Fibroblast of lung (primary cell): ENCODE measurements at places on chromosomes 12 and 14. TPM values are rescaled to one million over a fixed set of nuclear protein-coding genes. Genes with fewer than 3 reads are reported as not detected.
A peak's percentile ranks its signal among the peaks of the same experiment; 100 is the strongest.

- DNase-seq = no peak
These were observed 180.0 kb upstream of the C14orf180 start for GRCh38 chr14:104399432-104400155.

GRCh38 chr14:104886690-104887622 is 21.9 kb downstream of the CEP170B start:
- no peak for DNase-seq

GRCh38 chr12:116261525-116262100 is 15.9 kb downstream of the MED13L start:
- no peak for DNase-seq

Gene RNASE7
- total RNA-seq = not detected in 2 replicates

- no peak for DNase-seq
These were observed 1.5 kb downstream of the KLC1 start for GRCh38 chr14:103630364-103631108.

Gene NRL
- 0.77 and 0.99 TPM in 2 replicates for total RNA-seq

- peak; percentile 47 for DNase-seq
These were observed 48.8 kb upstream of the PAPLN start for GRCh38 chr14:73188501-73188911.

DNA sequence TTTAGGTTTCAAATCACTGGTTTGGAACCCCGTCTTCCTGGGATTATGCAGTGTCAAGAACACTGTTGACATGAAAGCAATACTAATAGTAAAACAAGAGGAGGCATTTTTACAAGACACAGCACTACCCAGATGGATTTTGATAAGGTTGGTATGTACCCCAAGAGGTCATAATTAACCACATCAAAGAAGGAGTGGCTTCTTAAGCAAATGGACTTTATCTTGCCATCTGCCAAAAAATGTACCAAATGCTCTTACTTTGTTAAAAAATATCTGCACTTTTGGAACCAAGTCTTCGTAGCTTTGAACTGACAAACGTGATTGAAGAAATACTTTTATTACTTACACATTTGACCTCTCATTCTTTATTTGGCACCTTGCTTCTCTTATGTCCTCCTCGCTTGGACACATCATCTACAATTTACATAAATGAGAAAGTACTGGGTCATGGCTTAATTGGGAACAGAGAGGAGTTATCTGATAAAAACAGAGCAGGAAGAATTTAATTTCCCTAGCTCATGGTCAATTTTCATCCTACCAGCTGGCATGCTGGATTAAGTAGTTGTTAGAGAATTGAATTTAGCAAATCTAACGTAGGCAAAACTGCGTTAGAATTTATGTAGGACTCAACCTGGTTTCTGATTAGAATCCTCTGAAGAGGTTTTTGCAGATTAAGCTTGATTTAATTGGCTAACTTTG is 54.5 kb upstream of the PRICKLE1 start:
- DNase-seq = no peak

Gene TCL1B
- total RNA-seq = not detected in 2 replicates

- no peak for DNase-seq
These were observed 174.2 kb upstream of the PARP11 start for GRCh38 chr12:4047421-4047820.

Gene FGF6
- not detected in 2 replicates for total RNA-seq

Gene RPGRIP1
- total RNA-seq = under 0.01 TPM in 1 of 2 replicates, not detected in the other

Gene FBXO33
- 16.3 and 18.5 TPM in 2 replicates for total RNA-seq

DNA sequence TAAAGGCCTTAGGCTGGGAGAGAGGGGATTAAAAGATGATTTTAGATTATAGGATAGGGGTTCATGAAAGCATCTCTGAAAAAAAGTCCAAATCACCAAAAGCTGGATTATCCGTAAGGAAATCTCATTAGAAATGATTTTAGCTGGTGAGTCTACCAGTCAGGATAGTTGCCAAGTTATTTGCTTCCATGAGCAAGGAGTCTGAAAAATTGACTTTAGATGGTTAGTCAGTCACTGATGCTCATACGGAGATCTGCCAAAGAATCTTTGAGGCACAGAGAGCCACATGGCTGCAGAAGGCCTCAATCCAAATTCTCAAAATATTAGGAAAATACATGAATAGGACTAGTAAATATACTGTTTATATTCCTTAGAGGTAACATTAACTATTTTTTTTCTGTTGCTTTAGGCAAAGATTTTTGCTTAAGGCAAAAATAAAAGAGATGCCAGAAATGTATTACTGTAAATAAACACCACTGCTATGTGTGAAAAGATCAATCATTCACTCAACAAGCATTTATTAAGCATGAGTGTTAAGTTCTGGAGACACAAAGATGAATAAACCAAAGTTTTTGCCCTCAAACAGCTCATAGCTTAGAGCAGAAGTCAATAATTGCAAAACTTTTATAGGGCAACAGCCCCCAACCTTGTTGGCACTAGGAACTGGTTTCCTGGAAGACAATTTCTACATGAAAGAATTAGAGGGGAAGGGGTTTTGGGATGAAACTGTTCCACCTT is 105.2 kb downstream of the BBS10 start:
- peak; percentile 74 for DNase-seq

DNA sequence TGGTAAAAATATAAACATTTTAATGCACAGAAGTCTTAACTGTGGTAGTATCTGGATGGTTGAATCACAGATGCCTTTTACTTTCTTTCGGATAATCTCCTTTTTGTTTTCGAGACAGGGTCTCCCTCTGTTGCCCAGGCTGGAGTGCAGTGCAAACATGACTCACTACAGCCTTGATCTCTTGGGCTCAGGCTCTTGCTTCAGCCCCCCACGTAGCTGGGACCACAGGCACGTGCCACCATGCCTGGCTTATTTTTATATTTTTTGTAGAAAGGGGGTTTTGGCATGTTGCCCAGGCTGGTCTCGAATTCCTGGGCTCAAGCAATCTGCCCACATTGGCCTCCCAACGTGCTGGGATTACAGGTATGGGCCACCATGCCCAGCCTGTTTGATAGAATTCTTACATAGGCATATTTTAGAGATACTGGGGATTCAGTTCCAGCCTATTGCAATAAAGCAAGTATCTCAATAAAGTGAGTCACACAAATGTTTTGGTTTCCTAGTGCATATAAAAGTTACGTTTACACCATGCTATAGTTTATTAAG is 99.2 kb downstream of the SNAPC1 start:
- no peak for DNase-seq

GRCh38 chr14:20857630-20858261 is 33.4 kb upstream of the RNASE3 start:
- DNase-seq = peak; percentile 27

Gene ZNF84
- total RNA-seq = 25.4 and 27.2 TPM in 2 replicates

GRCh38 chr12:12717586-12718380 is 615 bp downstream of the CDKN1B start:
- DNase-seq = peak; percentile 11

Gene RNASE1
- not detected in 2 replicates for total RNA-seq

Gene VWF
- total RNA-seq = 0.26 and 1.7 TPM in 2 replicates

DNA sequence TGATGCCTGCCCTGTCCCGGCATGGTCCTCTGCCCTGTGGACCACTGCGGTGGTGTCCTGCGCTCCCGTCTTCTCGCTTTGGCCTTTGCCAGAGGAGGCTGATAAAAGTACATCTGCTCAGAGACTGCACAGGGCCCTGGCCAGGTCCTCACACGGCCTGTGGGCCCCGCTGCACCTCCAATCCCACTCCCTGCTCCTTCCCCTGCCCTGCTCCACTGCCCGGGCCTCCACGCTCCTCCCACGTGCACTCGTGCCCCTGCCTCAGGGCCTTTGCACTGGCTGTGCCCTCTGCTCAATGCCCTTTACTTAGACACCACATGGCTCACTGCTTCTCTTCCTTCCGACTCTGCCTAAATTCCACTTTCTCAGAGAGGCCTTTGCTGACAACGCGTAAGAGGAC is 49.3 kb upstream of the BEGAIN start:
- no peak for DNase-seq

- peak; percentile 23 for DNase-seq
These were observed 25.0 kb downstream of the RAB35 start for GRCh38 chr12:120091371-120092090.

Gene NANOG
- total RNA-seq = not detected in 2 replicates

- DNase-seq = no peak
These were observed 48.4 kb upstream of the JDP2 start for GRCh38 chr14:75379246-75379929.

- peak; percentile 22 for DNase-seq
These were observed 139.7 kb upstream of the DYRK2 start for GRCh38 chr12:67508830-67509229.

- no peak for DNase-seq
These were observed 19.1 kb downstream of the AMN start for GRCh38 chr14:102941419-102942011.

- DNase-seq = peak; percentile 94
These were observed 155.5 kb downstream of the PRKCH start for GRCh38 chr14:61476754-61477410.

- no peak for DNase-seq
These were observed 453.5 kb downstream of the FOXG1 start for GRCh38 chr14:29220072-29220471.

Gene HCAR1
- 0.51 and 1.5 TPM in 2 replicates for total RNA-seq

Gene NPFF
- not detected in 2 replicates for total RNA-seq

GRCh38 chr14:95507174-95507573 is 9.3 kb downstream of the SYNE3 start:
- DNase-seq = peak; percentile 92
